ENCODE measurements at places on chromosomes 12 and 14.
A peak's percentile ranks its signal among the peaks of the same experiment; 100 is the strongest.

DNA sequence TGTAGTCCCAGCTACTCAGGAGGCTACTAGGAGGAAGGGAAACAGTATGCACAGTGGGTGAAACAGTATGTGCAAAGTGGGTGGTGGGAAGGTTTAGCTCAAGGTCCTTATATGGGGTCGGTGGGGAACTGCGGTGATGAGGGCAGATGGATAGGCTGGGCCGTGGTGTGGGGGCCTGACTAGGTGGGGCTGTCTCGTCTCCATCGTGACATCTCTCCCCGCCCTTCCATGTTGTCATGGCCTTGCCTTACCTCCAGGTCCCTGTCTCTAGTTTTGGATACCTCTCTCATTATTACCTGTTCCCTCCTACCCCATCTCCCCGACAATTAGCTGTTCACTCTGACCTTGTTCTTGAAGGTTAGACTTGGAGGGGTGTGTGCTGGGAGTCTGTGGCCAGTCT lies 4.4 kb upstream of the NR4A1 start:
- DNase-seq, result no peak

DNA sequence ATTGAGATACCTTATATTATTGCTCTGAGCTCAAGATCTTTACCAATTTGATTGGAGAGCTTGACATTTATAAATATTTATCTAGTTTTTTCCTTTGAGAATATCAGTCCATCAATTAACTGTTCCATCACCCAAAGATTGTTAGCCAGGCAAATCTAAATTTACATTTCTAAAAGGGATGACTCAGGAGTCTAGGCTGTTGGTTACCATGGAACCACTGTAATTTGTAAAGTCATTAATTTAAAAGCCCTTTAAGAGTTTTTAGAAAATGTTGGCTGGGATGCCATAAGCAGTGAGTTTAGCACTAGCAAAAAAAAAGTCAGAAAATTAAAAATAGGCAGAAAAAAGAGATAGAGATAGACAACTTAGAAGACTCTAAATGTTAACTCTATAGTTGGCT lies 19.5 kb upstream of the SERPINA1 start:
- DNase-seq, result no peak

DNA sequence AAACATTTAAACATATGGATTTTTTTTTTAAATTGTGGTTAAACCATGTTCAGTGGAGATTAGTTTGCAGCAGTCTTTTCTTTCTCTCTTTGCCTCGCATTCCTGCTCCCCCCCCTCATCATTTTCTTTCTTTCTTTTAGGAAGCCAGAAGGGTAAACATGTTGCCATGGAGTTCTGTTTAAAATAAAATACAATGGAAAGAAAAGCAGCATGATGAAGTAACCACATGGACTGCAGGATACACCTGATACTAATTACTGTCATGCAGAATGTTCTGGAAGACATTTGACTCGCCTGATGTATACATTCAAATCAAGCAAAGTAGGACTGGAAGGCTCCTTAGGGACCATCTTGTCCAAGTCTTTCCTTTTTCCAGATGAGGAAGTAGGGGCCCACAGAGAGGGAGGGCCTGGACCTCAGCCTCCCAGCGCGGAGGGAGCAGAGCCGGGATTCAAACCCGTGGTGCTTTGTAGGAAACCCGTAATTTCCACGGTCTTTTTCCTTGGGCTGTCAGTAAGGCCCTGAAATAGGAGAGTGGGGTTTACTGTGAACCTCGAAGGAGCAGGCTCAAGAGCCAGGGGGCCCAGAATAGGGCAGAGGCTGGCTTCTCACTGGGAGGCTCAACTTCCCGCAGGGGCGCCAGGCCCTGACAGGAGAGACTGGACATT lies 2.4 kb upstream of the MEG3 start:
- DNase-seq, result no peak

DNA sequence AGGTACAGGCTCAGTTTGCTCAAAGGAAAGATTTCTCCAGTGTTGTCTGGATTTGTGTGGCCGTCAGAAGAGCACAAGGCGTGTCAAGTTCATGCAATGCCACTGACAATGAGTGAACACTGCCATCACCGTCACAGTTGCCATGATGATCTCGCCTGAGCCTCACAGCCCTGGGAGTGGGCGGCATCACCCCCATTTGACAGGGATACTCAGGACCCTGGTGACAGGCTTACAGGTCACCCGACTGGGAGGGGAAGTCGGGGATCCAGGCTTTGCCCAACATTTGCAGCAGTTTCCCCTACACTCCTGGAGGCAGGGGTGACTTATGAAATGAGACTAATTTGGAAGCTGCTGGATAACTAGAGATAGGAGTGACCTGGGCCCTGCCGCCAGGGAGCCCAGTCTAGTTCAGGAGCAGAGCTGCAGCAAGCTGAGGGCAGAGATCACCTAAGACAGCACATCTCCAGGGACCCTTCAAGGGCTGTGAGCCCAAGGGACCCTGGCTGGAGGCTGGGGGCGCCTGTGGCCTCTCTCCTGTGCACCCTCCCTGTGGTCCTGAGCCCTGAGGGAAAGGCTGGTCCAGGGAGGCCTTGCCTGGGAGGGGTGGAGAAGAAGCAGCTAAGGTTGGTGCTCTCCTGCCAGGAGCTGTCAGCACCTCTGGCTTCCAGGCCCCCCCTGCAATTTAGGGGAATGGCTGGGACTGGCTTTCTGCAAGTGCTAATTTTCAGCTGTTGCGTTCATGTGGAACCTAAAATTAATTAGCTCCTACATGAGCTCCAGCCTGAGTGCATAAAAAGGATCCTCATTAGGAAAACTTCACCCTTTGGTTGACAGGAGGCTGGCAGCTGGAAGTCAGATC lies 32.4 kb upstream of the BEGAIN start:
- no peak for DNase-seq

DNA sequence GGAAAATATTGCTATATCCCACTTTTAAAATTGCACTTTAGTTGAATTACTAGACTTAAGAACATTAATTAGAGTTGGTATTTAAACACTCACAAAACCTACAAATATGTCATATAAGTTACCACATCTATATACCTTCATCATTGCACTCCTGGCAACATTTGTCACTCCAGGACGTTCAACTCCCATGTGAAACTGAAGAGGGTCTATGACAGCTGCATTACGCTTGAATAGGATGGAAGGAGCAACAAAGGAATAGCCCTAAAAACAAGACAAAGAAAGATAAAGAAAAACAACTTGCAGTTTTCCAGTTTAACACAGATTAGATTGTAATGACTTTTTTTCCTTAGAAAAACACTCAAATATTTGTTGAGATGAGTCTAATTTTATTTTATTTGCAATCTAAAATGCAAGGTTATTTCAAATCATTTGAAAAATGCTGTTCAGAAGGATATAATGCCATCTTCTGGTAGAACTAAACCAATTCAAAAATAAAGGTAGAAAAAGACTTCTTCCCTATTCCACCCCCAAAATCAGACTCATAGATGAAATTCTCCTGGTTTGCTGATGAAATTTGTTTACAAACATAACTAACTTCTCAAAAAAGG lies 84.3 kb upstream of the TTC7B start:
- no peak for DNase-seq

- DNase-seq, result peak; percentile 81
Measured at GRCh38 chr12:76558684-76559399, 729 bp downstream of the OSBPL8 start.

DNA sequence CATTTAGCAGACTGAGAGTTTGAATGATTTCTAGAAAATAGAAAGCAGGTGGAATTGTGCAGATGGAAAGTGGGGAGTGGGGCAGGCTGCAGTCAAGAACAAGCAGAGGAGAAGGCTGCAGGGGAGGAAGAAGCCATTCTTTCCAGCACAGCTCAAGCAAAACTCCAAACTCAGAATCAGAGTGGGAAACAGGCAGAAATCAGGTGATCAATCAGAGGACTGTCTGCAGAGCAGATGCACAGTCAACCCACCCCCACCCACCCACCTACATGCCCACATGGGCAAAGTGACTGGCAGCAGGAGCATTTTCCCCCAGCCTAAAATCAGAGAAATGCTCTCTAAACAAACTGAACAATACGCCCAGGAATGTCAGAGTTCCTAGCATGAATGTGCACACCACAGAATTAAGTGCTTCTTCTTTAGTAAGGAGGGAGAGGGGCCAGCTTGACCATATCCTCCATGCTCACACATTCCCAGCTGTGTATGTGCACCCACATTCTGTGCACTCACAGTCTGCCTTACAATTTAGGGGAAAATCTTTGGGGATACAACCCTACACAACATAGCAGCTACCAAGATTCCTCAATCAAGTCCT lies 194.1 kb upstream of the PLEKHA5 start:
- DNase-seq, result no peak

- no peak for DNase-seq
Measured at GRCh38 chr12:10498042-10498441, 7.6 kb upstream of the EIF2S3B start.

- DNase-seq, result no peak
Measured at GRCh38 chr12:110534811-110535210, 32.7 kb downstream of the RAD9B start.

DNA sequence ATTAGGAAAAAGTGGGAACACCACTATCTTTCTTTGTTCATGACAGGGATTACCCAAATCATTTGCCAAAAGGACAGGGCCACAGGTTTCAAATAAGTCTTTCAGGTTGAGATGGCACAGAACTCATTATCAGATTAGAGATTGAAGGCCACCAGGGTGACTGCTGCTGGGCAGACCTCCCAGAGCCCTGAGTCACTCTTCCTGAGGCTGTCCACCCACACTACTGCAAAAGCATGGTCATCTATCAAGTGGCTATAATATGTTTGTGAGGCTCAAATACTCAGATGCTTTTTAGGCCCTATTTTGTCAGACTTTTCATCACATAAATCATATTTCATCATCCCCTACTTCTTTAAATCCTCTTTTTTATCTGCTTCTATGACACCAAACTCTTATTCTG lies 155.3 kb upstream of the CCDC196 start:
- DNase-seq, result no peak

- no peak for DNase-seq
Measured at GRCh38 chr12:53571295-53571694, 54.9 kb downstream of the ATF7 start.

- DNase-seq, result no peak
Measured at GRCh38 chr12:59916988-59917387, 321.2 kb downstream of the SLC16A7 start.

GRCh38 chr12:11859705-11860425 lies 210.4 kb downstream of the ETV6 start:
- DNase-seq, result peak; percentile 52

DNA sequence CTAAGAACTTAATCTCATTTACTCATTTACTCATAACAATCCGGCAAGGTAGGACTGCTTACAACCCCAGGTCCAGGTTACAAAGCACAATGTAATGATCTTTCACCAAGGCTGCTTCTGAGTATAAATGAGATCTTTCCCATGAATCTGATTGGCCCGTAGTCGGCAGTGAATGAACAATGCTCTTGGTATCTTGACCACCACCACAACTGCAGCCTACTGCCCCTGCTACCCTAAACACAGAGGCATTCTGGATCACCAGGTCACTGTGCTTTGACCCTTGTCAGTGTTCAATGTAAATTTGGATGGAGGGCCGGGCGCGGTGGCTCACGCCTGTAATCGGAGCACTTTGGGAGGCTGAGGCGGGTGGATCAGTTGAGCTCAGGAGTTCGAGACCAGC lies 15.9 kb downstream of the FAM181A start:
- no peak for DNase-seq

DNA sequence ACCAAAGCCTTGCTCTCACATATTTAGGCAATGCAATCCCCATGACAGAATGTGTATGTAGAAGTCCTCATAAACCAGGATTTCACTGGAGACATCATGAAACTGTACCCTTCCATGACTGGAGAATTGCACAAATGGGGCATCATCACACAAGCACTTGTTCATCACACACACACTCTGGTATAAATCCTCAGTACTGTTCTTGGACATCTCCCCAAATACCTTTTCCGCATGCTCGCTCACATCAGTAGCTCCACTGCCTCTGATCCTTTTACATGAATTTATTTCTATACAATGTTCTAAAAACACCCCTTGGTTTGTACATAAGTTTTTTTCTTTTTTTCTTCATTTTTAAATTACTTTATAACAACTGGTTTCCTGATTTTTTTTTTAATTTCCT lies 3.3 kb upstream of the ING4 start:
- DNase-seq, result no peak

DNA sequence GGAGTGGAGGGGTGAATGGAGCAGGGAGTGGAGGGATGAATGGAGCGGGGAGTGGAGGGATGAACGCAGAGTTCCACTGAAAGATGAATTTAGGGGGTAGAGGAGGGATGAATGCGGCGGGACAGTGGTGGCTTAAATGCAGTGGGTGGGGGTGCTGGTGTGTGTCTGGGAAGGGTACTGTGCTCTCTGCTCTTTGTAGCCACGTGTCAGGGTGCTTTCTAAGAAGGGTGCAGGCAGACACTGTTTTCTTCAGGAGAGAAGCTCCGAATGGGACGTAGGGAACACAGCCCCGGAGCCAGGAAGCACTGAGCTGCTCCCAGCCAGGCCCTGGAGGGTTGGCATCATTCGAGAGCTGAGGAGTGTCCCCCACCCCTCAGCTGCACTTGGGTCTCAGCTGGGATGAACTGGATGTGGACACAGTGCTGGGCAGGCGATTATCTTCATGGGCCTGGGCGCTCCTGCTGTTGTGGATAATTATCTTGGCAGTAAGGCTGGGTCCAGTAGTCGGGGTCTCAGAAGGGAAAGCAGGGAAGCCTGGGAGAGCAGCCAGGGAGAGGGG lies 9.5 kb upstream of the CEP170B start:
- no peak for DNase-seq

GRCh38 chr14:27184427-27184826 lies 586.6 kb upstream of the NOVA1 start:
- DNase-seq, result no peak

- DNase-seq, result no peak
Measured at GRCh38 chr14:21494902-21495762, 16.0 kb downstream of the METTL3 start.

DNA sequence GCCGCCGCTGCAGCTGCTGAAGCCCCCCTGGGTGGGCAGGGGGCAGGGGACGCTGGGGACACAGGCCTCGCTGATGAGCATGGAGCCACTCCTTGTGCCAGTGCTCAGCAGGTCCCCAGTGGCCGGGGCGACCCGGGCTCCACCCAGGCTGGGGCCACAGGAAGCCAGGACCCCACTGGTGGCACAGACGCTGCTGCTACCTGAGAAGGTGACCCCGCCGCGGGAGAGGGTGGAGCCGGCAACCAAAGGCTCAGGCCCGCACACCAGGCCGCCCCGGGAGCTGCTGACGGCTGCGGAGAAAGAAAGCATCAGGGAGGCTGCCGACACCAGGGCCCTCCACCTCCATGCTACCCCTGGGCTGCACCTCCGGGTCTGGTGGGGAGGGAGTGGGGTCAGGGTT lies 7.4 kb downstream of the KRT84 start:
- DNase-seq, result no peak

All from stimulated activated CD4-positive, alpha-beta T cell treated with anti-CD3 and anti-CD28 coated beads, Interleukin-1b, Interleukin-23, amount 100 ng/mL, for 48 hours (primary cell).